ENCODE measurements at places on chromosomes 2 and 18.

DNA sequence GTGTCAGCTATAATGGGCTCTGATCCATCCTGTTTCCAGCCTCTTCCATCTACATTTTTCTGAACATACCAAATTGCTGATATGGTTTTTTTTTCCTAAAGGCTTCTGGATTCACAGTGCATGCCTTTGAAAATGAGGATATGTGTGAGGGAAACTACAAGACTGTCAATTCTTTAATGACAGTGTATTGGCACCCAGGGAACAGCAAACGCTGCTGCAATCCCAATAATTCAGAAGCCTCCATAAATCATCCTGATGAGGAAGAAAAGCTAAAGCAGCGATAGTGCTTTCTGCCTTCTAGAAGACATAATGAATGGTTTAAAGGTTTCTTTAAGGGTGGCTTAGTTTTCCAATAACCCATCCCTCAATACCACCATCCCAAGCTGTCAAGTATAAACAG, 304.5 kb upstream of the PKDCC start:
- no peak for DNase-seq

DNA sequence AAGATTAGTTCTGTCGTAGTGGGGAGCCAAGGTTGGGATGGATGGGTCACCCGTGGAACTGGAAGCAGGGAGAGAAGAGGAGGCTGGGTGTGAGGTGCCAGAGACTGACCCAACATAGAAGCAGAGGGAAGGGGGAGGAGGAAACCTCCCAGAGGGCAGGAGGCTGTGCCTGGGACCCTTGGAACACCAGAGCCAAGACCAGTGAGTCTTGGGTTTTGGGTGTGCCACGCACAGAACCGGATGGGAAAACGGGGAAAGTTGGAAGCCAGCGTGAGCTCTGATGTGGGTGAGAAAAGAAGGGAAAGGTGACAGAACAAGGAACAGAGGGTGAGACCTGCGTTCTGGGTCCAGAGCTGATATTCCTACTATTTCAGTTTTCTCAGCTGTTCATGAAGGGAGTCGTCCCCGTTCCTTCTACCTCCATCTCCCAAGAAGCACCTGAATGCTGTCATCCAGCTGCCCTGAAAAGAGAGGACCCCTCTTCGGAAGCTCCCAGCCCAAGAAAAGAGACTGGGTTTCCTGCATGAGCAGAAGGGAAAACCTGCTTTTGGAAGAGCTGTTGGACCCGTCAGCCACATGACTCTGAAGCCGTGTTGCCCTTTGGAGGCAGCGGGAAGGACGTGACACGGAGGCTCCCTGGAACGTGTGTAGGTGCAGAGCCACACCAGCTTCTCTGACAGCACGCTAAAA, 250.1 kb downstream of the NDUFA10 start:
- no peak for DNase-seq

DNA sequence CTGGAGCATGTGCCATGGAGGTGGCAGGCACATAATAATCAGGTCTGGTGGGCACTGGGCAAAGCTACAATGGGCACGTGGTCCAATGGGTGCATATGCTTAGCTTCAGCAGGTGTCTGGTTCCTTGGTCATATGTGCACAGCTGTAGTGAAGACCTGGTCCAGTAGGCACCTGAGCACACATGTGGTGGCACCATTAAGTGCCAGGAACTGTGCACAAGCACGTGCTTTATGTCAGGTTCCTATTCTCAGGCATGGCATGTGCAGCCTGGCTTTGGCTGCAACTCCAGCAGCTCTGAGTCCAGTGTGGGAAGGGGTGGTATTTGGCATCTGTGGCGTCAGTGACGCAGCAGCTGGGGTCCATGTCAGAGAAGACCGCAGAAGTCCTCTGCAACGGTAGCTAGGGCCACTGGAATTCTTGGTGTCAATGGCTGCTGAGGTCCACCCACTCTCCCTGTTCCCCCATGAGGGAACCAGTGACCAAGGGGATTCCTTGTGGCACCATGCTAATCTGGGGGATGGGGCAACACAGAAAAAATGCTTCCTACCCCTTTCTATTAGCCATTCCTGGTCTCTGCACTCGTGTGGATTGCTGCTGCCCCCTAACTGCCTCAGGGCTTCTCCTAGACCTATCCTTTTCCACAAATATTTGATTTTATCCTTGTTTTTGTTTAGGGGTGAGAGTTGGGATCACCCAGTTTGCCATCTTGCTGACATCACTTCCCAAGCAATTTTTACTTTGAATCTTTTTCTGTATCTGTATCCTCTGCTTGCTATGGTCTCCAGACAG, 262.9 kb upstream of the MAP2 start:
- no peak for DNase-seq

GRCh38 chr2:160209516-160209856, 9.4 kb upstream of the ITGB6 start:
- no peak for DNase-seq

DNA sequence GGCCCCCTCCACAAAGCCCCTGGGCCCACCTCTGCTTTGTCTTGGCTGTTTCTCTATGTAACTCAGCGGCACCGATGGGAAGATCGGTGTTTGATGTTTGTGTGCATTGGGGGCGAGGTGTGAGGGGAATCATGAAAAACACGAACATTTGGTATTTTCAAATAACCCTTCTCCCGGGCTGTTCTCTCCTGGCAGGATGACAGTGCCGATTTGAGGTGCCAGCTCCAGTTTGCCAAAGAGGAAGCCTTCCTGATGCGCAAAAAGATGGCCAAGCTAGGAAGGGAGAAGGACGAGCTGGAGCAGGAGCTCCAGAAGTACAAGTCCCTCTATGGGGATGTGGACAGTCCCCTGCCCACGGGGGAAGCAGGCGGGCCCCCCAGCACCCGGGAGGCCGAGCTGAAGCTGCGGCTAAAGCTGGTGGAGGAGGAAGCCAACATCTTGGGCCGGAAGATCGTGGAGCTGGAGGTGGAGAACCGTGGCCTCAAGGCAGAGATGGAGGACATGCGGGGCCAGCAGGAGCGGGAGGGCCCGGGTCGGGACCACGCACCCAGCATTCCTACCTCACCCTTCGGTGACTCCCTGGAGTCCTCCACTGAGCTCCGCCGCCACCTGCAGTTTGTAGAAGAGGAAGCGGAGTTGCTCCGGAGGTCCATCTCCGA, 78.1 kb downstream of the MTCL1 start:
- DNase-seq, result no peak

GRCh38 chr2:241123816-241124536, 21.9 kb upstream of the MTERF4 start:
- no peak for DNase-seq

DNA sequence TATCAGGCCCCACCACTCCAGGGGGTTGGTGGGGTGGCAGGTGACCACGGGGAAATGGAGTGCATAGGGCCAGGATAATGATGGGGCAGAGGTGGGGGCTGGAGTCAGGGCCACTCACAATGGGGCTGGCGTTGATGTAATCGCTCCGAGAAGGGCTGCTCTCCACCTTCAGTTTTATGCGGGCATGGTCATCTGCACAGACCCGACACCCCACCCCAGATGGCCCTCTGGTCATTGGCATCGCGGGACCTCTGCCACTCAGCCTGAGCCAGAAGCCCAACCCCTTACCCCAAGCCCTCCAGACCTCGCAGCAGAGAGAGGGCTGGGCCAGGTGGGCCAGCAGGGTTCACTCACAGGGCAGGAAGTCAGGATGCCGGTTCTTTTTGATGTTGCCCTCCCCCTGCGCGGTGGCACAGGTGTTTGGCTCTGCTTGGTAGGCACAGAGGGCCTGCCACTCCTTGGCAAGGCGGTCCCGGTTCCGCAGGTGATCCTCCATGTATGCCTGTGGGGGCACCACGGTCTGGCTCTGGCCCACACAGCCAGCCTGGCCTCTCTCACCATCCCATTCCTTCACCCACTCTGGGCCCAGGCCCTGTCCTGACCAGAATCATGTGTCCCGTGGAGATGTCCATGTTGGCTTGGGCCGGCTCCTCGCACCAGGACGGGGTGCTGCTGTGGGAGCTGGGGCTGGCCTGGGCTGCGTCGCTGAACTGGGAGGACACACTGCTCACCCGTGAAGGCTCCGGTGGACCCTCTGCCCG, 12.4 kb downstream of the PTPRN start:
- no peak for DNase-seq

DNA sequence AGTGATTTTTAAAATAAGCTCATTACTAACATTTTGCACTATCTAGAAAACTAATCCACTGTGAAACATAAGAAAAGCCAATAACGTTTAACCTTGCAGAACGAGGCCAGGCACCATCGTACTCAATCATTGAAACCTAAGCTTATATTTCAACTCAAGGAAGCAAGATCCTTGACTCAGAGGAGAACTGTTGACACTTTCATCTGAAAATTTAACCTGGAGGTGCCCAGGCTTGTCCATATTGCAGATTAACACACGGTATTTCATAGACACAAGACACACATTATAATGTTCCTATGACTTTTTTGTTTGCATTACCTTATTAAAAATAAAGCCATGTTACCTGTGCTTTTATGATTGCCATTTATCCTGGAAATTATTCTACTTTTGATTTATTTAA, 89.6 kb downstream of the ZNF385B start:
- no peak for DNase-seq

- no peak for DNase-seq
These were observed 199.8 kb downstream of the FAM210A start for GRCh38 chr18:13526519-13526918.

GRCh38 chr2:206982360-206982955, 43.1 kb downstream of the CPO start:
- no peak for DNase-seq

- no peak for DNase-seq
These were observed 122.9 kb downstream of the AFF3 start for GRCh38 chr2:100019499-100019898.

GRCh38 chr2:222424729-222425671, 657 bp downstream of the SGPP2 start:
- DNase-seq, result no peak

DNA sequence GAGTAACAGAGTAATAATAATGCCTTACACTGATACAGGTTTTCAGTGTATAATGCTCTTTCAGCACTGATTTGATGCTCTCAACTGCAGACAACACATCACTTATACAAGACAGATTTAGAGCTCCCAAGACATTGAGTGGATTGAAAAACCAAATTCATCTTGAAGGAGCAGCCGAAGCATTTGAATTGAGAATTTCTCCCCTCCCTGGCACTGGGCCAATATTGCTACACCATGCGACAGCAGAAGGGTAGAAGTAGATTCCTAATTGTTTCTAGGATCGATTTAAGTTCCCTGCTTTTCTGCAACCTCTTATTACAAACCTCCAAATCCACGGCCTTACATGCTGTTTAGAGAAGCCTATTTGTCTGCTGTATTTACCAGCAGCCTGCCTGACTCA, 15.5 kb downstream of the CENPA start:
- no peak for DNase-seq

- DNase-seq, result no peak
These were observed 28.2 kb downstream of the SERTAD2 start for GRCh38 chr2:64625299-64626145.

- no peak for DNase-seq
These were observed 573.5 kb upstream of the CNTNAP5 start for GRCh38 chr2:123451542-123451941.

DNA sequence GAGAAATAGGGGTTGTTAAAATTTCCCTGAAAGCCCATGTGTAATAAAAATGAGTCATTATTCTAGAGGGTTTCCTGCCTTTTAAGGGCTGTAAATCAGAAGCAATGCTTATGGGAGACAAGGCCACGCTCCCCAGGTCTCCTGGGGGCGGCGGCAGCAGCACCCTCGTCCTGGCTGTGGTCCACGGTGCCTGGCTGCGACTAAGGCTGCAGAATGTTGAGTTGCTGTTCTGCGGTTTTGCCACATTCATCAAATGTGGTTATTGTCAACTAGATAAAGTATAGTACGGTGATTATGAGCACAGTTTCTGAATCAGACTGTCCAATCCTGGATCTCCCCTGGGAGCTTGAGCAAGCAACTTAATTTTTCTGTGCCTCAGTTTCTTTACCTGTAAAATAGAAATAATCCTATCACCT, 11.9 kb upstream of the AGFG1 start:
- DNase-seq, result no peak

- no peak for DNase-seq
These were observed 151.8 kb downstream of the DYSF start for GRCh38 chr2:71605173-71605641.

- no peak for DNase-seq
These were observed 67.6 kb upstream of the MCFD2 start for GRCh38 chr2:46983065-46983801.

All from cortex of kidney (tissue), 1 donor.